ENCODE measurements at places on chromosomes 12 and 14. TPM values are rescaled to one million over a fixed set of nuclear protein-coding genes. Genes with fewer than 3 reads are reported as not detected.

Gene DPY19L2
- total RNA-seq = 49.3 TPM

GRCh38 chr12:113875691-113876090, 90.4 kb downstream of the RBM19 start:
- H3K36me3 ChIP-seq = peaks cover 3% of the 10 kb centered on the region
- no peaks in the 10 kb centered on the region for H3K27me3 ChIP-seq
- no peaks in the 10 kb centered on the region for H3K4me1 ChIP-seq
- no peak overlapping the region for H3K4me3 ChIP-seq
- no peak for DNase-seq

Gene CFAP54
- not detected for total RNA-seq

DNA sequence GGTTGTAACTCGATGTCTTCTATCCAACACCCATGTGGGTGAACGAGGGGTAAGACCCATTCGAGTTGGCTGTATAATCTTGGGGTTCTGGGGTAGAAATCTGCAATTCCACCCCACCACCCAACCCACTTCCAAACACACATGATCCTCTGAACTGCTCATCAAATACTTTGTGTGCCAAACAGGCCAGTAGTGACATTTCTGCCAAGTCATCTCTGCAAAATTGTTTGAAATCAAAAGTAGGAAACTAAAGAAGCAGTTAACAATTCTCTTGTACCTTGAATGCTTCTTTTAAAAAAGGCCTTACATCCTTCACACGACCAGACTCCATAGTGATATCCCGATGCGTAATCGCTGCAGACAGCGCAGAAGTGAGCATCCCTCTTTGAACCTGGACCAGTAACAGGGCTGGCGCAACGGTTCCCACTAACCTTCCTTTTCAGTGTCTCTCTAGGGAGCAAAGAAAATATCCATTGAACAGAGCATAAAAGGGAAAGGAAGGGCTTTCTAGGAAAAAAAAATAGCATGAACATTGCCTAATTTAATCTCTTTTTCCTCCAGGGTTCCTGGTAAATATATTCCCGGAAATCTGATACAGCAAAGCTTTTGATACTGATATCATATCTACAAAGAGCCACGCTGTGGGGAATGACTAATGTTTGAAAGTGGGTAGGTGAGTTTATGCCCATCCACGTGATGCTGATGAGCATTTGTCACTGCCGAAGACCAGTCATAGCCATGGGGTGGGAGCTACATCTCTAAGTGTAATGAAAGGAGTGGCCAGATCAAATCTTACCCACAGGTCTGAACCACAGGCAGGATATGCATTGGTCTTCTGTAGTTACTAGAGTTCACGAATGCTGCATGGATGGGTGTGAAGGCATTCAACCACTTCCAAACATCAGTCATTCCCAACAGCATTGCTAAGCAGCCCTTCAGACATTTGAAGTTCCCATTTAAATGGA, 14.2 kb downstream of the ESR2 start:
- no peak for DNase-seq
- H3K36me3 ChIP-seq = no peaks in the 10 kb centered on the region
- H3K27ac ChIP-seq = no peak overlapping the region
- no peaks in the 10 kb centered on the region for H3K27me3 ChIP-seq

DNA sequence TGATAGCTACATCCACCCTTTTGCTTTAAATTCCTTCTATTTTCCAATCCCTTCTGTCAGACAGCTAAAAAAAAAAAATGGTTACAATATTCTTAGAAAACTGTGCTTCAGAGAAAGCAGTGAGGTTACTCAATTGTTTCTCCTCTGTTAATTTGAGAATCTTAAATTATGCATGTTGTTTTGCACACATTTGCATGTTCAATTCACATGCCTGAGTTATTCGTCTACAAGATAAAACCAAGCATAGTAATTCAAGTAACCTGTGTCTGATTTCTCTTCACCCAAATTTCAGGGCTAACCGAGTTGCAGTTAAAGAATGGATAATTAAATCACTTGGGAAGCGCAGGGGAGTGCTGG, 81.0 kb upstream of the MED13L start:
- H3K27ac ChIP-seq = peak overlapping the region; percentile 60
- DNase-seq = no peak
- no peaks in the 10 kb centered on the region for H3K27me3 ChIP-seq
- H3K4me3 ChIP-seq = peak overlapping the region; percentile 20
- H3K36me3 ChIP-seq = no peaks in the 10 kb centered on the region

GRCh38 chr14:68380329-68380741, 412.5 kb downstream of the ZFP36L1 start:
- no peaks in the 10 kb centered on the region for H3K36me3 ChIP-seq
- H3K27me3 ChIP-seq = no peaks in the 10 kb centered on the region
- no peak overlapping the region for H3K4me3 ChIP-seq
- DNase-seq = no peak

- H3K4me1 ChIP-seq = peaks cover 60% of the 10 kb centered on the region
- H3K27ac ChIP-seq = peak overlapping the region; percentile 95
- DNase-seq = no peak
- H3K4me3 ChIP-seq = no peak overlapping the region
Measured at GRCh38 chr12:2335513-2335912, 282.7 kb downstream of the CACNA1C start.

Gene RASAL1
- total RNA-seq = not detected

Gene DENND5B
- 43.8 TPM for total RNA-seq

GRCh38 chr12:78209846-78210505, 379.3 kb downstream of the NAV3 start:
- no peaks in the 10 kb centered on the region for H3K36me3 ChIP-seq
- peak; percentile 21 for DNase-seq
- no peak overlapping the region for H3K4me3 ChIP-seq
- peak overlapping the region; percentile 35 for H3K27ac ChIP-seq
- H3K4me1 ChIP-seq = no peaks in the 10 kb centered on the region

DNA sequence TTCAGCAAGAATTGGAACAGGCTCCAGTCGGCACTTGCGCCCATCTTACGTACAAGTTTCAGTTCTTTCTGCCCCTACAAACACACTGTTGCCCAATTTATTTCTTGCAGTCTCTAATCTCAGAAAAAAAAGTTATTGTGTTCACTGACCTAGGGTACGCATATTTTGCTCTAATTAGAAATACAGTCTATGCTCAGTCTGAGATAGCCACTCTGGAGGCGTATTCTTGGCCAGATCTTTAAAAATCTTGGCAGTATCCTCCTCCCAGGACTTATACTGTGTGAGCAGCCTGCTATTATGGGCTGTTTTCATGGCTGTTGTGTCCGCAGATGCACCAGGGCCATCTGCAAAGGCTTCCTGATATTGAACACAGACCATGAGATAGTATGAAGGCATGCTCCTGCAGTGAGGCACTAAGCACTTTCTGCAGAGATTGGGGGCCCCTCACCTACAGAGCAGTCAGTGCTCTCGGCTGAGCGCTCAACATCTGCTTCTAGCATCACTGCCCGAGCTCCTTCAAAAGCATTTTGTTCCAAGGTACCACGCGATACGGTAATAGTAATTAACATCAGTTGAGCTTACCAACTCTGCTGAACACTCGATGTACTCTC, 57.9 kb downstream of the PPM1H start:
- peak overlapping the region; percentile 28 for H3K4me3 ChIP-seq
- peaks cover 3% of the 10 kb centered on the region for H3K4me1 ChIP-seq
- H3K36me3 ChIP-seq = no peaks in the 10 kb centered on the region
- no peaks in the 10 kb centered on the region for H3K27me3 ChIP-seq

Gene SDR9C7
- total RNA-seq = 0.20 TPM

DNA sequence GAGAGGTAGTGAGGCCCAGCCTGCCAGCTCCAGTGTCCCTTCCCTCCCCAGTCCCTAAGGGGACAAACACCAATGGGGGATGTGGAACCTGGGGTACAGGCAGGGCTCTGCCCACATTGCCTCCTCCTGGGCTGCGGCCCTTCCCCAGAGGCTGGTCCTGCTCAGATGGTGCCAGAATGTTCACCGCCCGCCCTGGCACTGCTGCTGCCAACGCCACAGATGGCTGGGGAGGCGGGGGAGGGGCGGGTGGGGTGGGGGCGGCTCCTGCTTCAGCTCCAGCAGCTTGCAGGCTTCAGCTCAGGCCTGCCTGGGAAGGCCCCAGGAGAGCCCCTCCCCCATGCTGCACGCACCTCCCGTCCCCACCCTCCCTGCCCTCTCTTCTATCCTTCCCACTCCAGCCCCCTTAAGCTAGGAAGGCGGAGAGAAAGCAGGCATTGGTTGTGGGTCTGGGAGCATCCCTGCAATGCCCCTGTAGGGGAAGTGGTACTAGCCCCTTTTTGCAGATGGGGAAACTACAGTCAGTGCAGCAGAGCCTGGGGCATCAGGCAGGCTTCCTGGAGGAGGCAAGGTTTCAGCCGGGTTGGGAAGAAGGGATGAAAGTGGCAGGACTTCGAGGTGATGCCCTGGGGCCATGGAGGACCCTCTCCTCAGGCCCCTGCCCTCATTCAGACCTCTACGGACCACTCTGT, 2.0 kb upstream of the BEGAIN start:
- no peak overlapping the region for H3K4me3 ChIP-seq
- DNase-seq = no peak
- peaks cover 13% of the 10 kb centered on the region for H3K4me1 ChIP-seq
- no peak overlapping the region for H3K27ac ChIP-seq
- no peaks in the 10 kb centered on the region for H3K36me3 ChIP-seq

Gene PLEKHG7
- total RNA-seq = not detected

Gene TRIM9
- total RNA-seq = 0.49 TPM

DNA sequence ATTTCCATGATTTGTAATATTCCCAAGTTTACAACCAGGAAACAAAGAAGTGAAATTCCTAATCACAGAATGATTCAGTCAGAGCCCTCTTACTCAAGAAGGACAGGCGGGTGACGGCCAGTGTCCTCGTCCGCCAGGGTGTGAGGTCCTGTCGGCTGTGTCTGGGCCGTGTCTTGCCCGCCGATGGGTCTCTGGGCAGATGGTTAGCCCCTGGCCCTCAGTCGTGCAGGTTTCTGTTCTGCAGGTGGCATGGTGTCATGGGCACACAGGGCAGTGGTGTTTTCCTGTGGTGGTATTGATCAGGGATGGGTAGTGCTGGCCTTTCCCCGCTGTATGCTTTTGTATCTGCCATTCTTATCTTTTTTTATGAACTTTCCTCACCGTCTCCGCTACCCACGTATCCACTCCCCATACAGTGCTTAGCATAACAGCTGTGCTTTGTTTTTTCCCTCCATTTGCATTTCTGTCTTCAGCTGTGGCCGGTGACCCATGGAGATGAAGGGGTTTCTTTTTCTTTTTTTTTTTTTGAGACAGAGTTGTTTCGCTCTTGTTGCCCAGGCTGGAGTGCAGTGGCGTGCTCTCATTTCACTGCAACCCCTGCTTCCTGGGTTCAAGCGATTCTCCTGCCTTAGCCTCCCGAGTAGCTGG, 100.7 kb downstream of the TSPAN9 start:
- no peak overlapping the region for H3K27ac ChIP-seq
- no peaks in the 10 kb centered on the region for H3K27me3 ChIP-seq
- no peak overlapping the region for H3K4me3 ChIP-seq
- peaks cover 11% of the 10 kb centered on the region for H3K4me1 ChIP-seq
- DNase-seq = no peak
- no peaks in the 10 kb centered on the region for H3K36me3 ChIP-seq

DNA sequence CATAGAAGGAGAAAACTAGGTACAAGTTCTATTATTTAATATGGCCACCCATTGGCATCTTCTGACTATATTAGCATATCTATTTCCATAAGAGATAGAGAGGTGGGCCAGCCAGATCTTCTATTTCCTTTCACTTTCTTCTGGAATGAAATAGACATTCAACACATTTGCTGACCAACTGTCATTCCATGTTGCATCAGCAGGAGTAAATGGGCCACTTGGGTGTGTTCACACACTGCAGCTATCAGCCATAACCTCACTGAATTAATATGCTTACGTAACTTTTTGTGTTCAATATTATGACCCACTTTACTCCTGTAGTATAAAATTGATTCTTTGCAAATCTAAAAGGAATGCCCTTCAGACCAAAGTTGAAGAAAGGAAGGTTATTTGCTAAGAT, 106.2 kb upstream of the LGR5 start:
- H3K4me1 ChIP-seq = no peaks in the 10 kb centered on the region
- no peak overlapping the region for H3K4me3 ChIP-seq
- no peaks in the 10 kb centered on the region for H3K36me3 ChIP-seq
- H3K27me3 ChIP-seq = no peaks in the 10 kb centered on the region
- DNase-seq = no peak
- H3K27ac ChIP-seq = no peak overlapping the region

- H3K27me3 ChIP-seq = no peaks in the 10 kb centered on the region
- no peak overlapping the region for H3K27ac ChIP-seq
- H3K36me3 ChIP-seq = no peaks in the 10 kb centered on the region
- no peaks in the 10 kb centered on the region for H3K4me1 ChIP-seq
Measured at GRCh38 chr14:52366796-52367315, 52.7 kb downstream of the PTGER2 start.

Gene CLEC4C
- not detected for total RNA-seq
